ENCODE measurements at places on chromosomes 5 and 9.

- DNase-seq: no peak
Observed at GRCh38 chr9:77817590-77818311, 169.6 kb upstream of the GNA14 start.

DNA sequence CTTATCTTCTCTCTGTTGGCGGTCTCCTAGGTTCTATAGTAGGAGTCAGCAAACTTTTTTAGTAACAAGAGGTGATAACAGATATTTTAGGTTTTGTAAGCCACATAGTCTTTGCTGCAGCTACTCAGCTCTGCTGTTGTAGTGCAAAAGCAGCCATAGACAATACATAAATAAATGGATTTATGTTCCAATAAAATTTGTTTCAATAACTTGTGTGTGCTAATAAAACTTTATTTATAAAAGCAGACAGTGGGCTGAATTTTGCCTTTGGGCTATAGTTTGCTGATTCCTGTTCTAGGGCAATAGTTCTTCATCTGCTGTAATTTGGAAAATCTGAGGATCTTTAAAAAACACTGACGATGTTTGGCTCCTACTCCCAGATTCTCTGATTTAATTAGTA lies 469.4 kb upstream of the TNC start:
- DNase-seq: no peak

DNA sequence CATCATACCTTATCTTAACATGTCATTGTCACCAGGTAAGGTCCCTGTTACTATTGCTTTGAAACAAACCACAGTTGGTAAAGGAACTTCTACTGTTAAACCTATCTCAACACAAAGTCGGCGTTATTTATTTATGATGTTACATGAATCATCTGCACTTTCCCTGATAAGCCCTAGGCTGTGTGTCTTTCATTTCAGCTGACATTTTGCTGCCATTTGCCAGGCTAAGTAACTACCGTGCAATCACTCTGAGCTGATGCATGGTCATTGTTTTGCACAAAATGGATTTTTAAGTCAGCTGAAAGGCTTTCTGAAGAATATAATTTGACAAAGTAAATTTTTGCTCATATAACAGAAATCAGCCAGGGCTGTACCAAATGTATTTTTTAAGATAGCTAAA lies 546.5 kb downstream of the ZNF608 start:
- no peak for DNase-seq

DNA sequence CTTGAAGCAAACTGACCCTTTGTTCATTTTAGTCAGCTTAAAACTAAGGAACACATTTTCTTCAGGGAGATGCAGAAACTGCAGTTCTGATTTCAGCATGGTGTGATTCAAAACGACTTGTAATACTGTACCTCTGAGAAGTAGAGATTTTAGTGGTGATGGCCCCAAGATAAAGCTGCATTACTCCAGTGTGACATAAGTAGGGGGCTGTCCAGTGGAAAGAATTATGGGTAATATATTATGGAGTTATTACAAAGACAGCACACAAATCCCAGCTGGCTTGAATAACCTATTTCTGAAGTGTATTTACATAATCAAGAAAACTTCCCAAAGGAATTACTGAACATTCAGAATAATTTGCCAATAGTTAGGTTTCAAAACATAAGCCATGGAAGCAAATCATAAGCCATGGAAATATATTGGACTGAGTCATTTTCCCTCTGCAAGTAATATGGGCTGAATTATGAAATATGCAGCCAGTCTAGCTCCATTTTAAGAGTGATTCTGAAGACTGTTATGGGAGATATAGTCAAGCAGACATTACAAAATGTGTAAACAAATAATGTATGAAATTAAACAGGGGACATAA lies 133.7 kb upstream of the FBXL17 start:
- DNase-seq: no peak

DNA sequence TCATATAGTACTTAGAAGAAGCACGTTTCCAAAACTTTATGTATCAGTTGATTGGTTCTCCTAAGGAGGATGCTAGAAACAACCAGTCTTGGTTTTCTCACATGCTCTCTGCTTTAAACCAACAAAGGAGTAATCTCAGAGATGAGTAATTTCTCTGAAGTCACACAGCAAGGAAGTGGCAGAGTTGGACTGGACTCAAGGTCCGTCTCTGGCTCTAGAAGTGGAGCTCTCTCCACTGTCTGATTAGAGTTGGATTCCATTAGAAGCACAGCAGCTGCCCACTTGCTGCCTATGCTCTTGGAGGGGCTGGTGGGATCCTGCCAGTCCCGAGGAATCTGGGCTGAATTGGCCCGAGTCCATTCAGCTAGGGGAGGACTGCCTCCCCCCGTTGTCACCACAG lies 21.0 kb downstream of the RALGPS1 start:
- DNase-seq: no peak

- DNase-seq: no peak
Observed at GRCh38 chr5:81208904-81209303, 24.2 kb upstream of the CKMT2 start.

- DNase-seq: no peak
Observed at GRCh38 chr9:113298924-113299770, 4.0 kb downstream of the RNF183 start.

DNA sequence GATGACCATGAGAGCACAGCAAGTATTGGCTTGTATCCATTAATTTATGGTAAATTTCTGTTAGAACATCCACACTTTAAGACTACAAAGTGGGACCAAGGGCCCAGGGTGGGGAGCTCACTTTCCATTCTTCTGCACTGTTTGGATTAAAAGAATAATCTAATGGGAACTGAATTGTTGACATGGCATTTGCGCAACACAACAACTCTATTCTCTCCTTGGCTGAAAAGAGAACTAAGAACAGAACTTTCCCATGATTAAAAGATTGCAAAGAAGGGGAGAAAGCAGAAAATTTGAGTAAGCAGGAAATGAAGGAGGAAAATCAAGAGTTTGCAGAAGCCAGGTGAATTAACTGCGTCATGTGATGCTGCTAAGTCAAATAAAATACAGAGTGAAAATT lies 143.4 kb downstream of the HINT1 start:
- no peak for DNase-seq

- DNase-seq: no peak
Observed at GRCh38 chr9:124032247-124032646, 20.7 kb downstream of the LHX2 start.

DNA sequence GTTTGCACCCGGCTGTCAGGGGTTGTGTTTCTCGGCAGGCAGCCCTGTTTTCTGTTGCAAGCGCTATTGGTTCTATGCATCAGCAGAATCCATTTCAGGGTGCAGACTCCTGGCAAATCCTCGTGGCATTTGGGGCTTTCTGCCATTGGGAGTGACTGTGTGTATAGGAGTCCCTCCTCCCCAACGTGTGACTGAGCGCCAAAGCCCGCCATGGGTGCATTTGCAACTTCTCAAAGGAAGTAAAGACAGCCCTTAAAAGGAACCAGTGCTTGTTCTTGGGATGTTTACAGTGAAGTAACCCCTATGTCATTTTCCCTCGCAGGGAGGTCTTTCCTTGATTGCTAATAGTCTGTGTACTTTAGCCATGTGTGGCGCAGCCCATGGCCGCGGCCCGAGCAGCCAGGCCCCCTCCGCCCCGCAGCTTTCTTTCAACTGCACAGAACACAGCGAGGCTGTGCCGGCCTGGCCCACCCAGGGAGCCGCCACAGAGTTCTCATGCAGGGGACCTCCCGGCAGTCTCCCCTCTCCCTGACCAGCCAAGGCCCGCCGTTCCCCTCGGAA lies 175.6 kb downstream of the HSD17B3 start:
- no peak for DNase-seq

DNA sequence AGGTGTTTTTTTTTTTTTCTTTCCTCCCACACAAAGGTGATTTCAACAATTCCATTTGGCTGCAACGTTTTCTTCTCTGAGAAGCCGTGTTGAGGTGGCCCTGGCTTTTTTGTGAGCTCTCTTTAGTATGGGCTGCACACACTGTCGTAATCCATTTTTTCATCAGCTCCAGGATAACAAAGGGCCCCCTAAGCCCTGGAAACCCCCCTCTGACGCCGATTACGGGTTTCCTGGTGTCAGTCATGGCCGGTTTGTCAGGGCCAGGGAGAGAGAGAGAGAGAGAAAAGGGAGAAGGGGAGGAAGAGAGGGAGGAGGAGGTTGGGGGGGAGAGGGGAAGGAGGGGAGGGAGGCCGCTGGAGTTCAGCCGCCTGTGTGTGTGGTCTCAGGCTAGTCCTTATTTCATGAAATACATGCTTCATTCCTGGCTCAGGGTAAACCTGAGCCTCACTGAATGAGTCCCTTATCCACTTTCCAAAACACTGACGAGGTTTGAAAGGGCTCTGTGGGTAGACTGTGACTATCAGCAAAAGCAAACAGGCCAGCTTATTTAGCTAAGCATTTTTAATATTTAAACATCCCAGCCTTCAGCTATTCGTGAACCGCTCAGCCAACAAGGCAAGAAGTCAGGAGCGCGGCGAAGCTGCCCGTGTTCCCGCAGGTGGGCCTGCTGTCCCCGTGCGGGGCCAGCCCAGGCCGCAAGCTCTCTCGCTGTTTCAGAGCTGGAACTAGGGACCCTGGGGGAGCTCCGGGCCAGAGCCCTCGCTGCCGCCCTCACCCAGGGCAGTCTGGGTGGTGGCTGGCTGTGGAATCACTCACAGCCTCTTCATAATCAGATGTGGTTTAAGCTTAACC lies 172.8 kb downstream of the ERCC6L2 start:
- DNase-seq: no peak

GRCh38 chr5:72817076-72817481 lies 618 bp downstream of the TNPO1 start:
- no peak for DNase-seq
